NCI-H460 (cell line): ENCODE measurements at places on chromosomes 1 and 21. TPM values are rescaled to one million over a fixed set of nuclear protein-coding genes. Genes with fewer than 3 reads are reported as not detected.

DNA sequence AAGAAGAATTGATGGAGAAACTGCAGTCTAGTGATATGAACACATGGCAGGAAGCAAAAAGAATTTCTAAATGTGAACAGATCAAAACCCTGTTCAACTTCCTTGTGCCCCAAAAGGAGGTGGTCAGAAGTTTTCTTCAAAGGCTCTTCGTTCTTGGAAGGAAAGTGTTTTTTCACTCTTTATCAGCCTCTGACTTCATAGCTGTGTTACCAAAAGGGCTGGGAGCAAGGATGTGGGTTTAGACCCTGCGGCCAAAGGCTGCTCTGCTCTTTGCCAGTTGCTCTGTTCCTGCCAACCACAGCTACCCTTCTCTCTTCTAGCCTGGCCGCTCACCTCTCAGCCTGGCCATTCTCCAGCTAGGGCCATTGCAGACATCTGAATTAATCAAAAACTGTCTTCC is 53.8 kb downstream of the PTGER3 start:
- DNase-seq: no peak

- DNase-seq: no peak
These were observed 8.8 kb upstream of the PIGC start for GRCh38 chr1:172452536-172453152.

DNA sequence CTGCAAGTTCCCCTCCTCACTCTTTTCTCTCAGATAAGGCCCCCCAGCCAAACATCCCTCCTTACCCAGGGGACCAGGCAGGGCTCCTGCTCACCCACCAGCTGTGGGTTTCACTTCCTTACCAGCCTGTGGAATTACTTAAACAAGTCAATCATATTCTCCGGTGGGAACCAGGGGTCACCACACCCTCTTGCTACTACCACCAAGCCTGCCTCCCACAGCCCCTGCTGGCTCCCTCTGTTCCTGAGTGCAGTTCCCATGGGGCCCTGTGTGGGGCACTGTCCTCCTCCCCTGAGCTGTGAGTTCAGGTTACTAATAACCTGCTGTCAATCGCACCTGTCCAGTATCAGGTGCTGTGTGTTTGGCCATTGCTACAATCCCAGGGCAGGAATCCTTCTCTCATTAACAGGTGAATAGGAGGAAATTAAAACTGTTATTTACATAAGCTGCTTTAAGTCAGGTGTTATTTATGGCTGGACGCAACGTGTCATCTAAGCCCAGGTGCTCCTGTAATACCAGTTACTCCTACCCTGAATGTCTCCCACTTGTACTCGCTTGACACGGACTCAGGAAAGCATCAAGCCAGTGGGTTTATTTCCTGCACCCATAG is 53.1 kb upstream of the LBR start:
- peak; percentile 61 for DNase-seq

The SLC44A5 gene
- total RNA-seq: 4.8 and 5.9 TPM in 2 replicates

The FCRLB gene
- total RNA-seq: 0.97 and 2.0 TPM in 2 replicates
